ENCODE measurements at places on chromosomes 12 and 14.
A peak's percentile ranks its signal among the peaks of the same experiment; 100 is the strongest.

GRCh38 chr12:124764451-124764850, 99.2 kb downstream of the SCARB1 start:
- DNase-seq = no peak

GRCh38 chr14:34228650-34228976, 233.4 kb downstream of the SPTSSA start:
- DNase-seq = no peak

DNA sequence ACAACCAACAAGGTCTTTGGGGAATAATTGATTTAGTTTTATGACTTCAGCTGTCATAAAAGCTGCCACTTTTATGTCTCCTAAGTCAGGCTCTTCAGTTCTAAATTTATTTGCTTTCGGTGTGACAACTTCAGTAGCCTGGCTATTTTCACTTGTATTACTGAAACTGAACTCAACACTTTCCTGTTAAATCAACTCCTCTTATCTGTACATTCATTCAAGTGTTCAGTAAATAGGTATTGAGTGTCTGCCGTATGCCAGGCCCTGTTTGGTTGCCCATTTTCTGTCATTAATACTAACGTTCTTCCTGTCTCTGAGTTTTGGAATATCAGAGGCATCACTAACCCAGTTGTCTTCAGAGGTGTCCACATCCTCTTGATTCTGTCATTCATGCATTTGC, 7.5 kb downstream of the UTP20 start:
- DNase-seq = no peak

GRCh38 chr14:98093111-98093510, 1178.9 kb downstream of the BCL11B start:
- DNase-seq = no peak

GRCh38 chr14:36217027-36217426, 40.5 kb upstream of the PTCSC3 start:
- peak; percentile 43 for DNase-seq

DNA sequence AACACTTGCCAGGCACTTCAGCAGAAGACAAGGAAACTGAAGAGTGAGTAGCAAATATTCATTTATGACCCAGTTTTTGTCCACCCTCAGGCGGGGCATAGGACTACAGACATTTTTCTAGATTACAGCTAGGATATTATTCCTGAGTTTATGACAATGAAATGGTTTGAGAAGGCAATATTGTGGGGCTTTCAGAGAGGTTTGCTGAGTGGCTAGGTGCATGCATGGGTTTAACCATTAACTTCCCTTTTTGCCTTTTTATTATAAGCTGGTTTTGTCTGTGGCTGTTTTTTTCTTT, 104.0 kb upstream of the BCAT1 start:
- no peak for DNase-seq

GRCh38 chr12:66836623-66837310, 157.9 kb upstream of the GRIP1 start:
- DNase-seq = no peak

- DNase-seq = no peak
These were observed 6.3 kb downstream of the RFLNA start for GRCh38 chr12:124301084-124301654.

DNA sequence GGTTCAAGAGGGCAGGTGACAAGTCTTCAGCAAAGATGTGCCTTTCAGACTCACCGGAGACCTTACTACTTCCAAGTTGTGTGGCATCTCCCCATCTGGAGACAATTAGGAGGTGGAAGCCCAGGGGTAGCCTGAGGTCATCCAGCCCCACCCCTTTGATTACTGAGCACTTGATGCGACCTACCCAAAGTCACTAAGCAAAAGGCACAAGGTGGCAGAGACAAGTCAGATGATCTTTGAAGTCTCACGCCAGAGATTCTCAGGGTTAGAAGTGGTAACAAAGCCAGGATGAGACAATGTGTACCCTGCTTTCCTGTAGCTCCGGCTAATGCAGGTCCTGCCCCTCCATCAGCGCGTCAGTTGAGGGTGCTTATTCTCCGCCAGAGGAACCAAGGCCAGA, 1.4 kb upstream of the FOXN3 start:
- DNase-seq = no peak

- DNase-seq = no peak
These were observed 2.3 kb downstream of the CFL2 start for GRCh38 chr14:34711796-34712712.

- no peak for DNase-seq
These were observed 58.7 kb downstream of the TESC start for GRCh38 chr12:117040496-117040895.

GRCh38 chr12:57470970-57471656, 8.6 kb downstream of the ARHGAP9 start:
- DNase-seq = no peak

DNA sequence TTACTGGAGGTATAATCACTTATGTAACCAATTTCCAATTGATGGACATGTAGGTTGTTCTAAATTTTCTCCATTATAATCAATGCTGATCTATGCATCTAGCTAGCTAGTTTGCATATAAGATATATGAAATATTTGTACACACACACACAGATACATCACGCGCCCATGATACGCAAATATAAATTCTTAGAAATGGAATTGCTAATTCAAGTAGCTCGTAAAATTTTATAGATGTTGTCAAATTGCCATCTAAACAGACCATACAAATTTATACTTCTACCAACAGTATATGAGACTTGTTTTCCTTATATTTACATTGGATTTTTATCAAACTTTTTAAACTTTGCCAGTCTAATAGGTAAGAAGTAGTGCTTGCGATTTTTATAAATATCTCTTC, 29.1 kb upstream of the TRIM9 start:
- no peak for DNase-seq
